Activated naive CD8-positive, alpha-beta T cell treated with anti-CD3 and anti-CD28 coated beads, Interleukin-2, amount 10 ng/mL, durations not matched to agents 7 days and 5 days (primary cell): ENCODE measurements at places on chromosomes 13 and 19. TPM values are rescaled to one million over a fixed set of nuclear protein-coding genes. Genes with fewer than 3 reads are reported as not detected.

CRX gene
- total RNA-seq = 0.06 TPM

KCNK6 gene
- 13.3 TPM for total RNA-seq

DNA sequence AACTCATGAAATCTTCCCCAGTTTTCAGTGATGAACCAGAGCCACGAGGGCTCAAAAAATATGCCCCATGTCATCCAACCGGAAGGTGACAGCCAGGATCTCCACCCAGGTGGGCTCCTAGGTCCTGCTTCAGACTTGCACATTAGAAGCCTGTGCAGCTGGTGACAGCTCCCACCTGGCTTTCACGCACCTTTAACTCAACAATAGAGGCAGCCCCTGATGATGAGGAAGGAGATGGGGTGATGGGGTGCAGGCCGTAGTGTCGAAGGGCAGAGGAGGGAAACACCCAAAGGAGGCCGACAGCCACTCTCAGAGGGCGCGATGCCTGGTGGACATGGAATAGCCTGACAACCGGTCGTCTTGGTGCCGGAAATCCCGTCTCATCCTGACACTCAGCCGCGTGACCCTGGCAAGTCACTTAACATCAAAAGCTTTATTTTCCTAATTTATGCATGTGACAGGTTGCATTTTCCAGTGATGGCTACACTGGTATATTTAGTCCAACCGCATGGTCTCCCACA, 118.0 kb downstream of the SOX1 start:
- no peak for DNase-seq

IZUMO4 gene
- total RNA-seq = 16.0 TPM

DNA sequence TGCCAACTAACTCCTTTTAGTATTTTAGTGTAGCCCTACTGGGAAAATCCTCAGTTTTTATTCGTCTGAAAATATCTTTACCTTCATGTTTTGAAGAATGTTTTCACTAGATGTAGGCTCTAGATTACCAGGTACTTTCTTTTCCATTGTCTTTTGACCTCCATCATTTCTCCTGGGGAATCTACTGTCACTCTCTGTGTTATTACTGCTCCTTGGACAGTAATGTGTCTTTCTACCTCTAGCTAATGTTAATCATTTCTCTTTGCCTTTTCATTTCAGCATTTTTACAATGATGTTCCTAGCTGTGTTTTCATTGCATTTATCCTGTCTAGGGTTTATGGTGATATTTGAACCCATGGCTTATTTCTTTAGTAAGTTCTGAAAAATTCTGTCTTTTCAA, 61.9 kb downstream of the SPACA7 start:
- DNase-seq = no peak

CDK8 gene
- 15.1 TPM for total RNA-seq
